ENCODE measurements at places on chromosomes 2 and 18.

- DNase-seq, result no peak
Observed at GRCh38 chr2:140657657-140658056, 1473.2 kb downstream of the LRP1B start.

DNA sequence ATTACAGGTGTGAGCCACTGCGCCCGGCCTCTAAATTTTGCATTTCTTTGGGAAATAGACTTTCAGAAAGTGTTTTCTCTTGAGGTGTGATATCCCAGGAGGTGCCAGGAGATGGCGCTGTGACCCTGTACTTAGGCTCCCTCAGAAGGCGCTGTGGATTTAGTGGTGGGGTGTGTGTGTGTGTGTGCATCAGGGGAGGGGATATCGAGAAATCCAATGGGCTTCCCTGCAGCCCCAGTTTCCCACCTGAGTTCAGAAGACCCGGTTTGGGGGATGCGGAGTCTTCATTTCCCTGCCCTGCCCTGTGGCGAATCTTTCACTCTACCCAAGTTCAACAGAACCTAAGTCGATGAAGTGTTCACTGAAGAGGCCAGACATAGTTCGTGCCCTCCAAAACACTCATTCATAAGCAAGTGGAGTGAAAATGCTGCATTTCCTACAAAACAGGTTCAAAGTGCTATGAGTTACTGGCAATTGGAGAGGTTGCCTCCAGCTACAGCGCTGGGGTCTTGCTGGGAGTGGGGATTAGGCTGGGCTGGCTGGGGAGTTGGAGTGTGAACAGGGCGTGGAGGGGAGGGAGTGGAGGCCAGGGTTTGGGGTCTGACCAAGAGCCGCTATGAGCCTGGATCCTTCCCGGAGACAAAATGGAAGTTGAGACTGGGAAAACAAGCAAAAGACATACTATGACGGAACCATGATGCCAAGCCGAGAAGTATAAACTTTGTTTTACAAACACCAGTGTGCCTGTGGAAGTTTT lies 6.5 kb upstream of the WNT6 start:
- no peak for DNase-seq

GRCh38 chr2:122236152-122236874 lies 480.9 kb downstream of the TSN start:
- DNase-seq, result no peak

DNA sequence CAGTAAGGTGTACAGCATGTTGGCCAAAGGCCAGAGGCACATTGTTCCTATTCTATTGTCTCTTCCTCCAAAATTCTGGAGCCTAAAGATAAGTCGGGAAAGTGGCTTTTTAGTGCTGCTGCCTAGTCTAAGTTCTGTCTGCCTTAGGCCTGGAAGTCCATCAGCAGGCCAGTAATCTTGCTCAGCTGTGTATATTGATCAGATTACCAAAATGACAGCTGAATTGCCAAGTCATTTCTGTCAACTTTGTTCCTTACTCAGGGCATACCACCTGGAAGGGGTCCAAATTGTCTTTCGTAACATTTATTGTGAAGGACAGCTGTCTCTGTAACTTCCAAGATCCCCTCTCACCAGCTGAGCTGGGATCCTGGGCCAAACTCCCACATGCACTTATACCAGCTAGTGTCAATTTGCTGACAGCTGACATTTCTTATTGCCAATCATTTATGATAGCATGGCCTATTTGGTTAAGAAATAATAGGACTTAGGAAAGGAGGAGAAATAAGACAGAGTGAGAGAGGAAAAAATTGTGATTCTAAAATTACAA lies 116.8 kb upstream of the FSHR start:
- no peak for DNase-seq

DNA sequence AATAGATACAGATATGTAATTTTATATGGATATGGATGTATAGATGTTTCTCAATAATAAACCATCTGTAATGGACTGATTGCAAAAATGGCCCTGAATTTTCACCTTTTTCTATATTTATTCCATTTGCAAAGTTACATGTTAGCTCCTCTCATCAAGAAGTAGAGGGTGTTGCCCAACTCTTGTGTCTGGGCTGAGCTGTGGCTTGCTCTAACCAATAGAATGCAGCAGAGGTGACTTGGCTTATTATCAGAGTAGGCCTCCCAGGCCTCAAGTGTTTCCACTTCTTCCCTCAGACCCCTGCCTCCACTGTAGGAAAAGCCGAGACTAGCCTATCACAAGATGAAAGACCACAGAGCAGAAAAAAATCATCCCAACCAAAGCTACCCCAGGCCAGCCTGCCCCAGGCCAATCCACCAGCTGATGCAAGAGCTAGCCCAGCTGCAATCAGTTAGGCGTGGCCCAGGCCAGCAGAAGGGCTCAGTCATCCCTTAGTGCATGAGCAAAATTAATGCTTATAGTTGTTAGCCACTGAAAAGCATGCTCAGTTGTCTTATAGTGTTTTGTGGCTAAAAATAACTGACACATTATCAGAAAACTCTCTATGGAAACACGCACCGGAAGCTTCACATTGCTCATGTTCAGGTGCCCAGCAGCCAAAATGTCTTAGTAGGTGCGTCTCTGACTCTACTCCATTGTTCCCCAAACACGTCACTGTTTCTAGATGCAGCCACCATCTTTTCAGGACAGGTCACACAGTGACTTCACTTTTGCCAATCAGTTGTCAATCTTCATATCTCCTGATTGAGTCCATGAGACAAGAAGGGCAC lies 464.0 kb downstream of the FBXO15 start:
- no peak for DNase-seq

- DNase-seq, result no peak
Observed at GRCh38 chr2:56334622-56335021, 150.8 kb downstream of the CCDC85A start.

DNA sequence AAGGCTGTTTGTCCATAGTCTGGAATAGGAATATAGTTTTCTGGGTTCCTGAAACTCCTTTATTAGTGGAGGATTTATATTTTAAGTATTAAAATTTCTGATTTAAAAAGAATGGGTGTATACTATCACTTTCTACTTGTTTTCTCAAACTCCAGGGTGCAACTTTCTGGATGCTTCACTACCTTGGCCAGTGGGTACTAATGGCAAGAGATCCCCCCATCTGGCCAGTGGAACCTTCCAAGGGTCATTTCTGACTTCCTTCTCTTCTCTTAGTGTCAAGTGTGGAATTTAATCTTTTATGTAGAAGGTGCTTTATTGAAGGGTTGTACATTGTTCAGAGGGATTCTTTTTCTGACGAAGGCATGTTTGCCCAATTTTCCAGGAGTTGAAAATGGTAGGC lies 86.4 kb upstream of the LPIN2 start:
- no peak for DNase-seq

GRCh38 chr2:26610504-26611335 lies 30.4 kb downstream of the CIB4 start:
- no peak for DNase-seq

- DNase-seq, result peak; percentile 16
Observed at GRCh38 chr2:127226520-127227263, 6.6 kb upstream of the CYP27C1 start.

DNA sequence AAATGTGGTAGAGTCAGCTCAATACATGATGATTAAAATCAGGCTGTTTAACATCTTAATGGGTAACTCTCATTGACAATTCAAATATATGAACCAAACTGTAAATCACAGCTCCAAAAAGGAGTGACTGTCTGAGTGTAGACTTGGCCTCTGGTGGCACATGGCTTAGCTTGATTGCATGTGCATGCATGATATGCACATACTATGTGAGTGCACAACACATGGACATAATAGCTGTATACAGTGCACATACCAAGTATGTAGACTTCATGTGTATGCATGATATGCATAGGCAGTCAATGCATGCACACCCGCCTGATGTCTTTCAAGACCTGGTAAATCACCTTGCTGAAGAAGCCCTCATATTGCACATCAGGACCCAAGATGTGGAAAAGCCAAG lies 252.0 kb upstream of the SOX11 start:
- DNase-seq, result no peak

- DNase-seq, result no peak
Observed at GRCh38 chr18:46950064-46950656, 32.8 kb downstream of the KATNAL2 start.

GRCh38 chr18:35311496-35311895 lies 21.5 kb upstream of the ZSCAN30 start:
- DNase-seq, result no peak

- no peak for DNase-seq
Observed at GRCh38 chr2:16718576-16719484, 53.2 kb upstream of the CYRIA start.

- no peak for DNase-seq
Observed at GRCh38 chr18:50560681-50561629, 1.1 kb downstream of the MAPK4 start.

DNA sequence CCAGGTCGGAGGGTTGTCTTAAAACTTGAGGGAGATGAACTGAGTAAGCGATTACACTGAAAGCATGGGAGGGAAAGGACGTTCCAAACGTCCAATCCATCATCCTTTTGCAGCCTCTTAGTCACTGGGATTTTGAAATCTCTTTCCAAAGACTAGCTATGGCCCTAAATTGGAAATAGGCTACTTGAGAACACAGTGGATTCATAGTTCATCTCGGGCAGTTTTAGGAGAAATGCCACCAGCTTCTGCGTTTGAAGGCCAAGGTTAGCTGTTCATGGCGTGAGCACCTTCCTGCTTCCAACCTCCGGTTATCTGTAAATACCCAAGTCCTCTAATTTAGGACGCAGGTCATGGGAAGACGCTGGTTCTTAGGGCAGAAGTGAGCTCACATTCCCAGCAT lies 821 bp upstream of the EML6 start:
- no peak for DNase-seq

DNA sequence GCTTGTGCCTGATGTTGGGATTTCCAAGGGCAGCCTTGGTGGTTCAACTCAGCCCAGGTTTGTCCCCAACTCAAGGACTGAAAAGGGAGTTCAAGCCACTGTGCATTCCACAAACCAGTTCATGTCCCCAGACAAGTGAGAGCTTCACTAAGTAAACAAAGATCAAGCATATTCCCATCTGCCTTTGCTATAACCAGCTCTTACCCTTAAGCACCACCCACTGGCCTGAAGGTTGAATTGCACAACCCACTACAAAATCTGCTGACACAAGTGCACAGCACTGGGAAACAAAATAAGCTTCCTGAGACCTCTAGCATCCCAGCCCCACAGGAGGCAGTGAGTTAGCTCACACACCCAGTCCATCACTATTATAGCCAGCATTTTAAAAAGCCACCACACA lies 516.7 kb downstream of the NR4A2 start:
- DNase-seq, result no peak

DNA sequence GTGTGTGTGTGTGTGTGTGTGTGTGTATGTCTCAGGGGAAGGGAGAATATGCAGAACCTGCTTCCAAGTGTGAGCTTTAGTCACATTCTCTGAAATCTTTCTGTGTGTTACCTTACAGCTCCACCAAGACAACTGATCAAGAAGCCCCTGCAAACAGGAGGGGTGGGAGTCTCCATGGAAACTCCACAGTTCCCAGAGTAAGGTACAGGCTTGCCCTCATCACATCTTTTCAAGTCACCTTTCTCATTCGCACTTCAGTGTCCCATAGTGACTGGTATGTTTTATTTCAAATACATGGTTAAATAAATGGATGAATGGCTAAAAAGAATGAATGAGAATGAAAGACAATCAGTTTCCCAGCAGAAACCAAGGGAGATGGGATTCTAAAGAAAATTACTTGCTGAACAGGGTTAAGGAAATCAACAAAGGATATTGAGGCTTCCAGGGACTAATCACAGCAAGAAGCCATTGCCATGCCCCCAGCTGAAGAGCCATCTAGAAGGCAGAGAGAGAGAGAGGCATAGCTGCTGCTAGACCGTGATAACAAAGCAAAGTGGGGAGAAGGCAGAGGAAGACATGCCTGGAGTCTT lies 987.2 kb upstream of the CELF4 start:
- no peak for DNase-seq

GRCh38 chr2:46655551-46656436 lies 176.4 kb downstream of the TMEM247 start:
- DNase-seq, result no peak

GRCh38 chr2:187939180-187939579 lies 352.5 kb upstream of the GULP1 start:
- DNase-seq, result no peak

DNA sequence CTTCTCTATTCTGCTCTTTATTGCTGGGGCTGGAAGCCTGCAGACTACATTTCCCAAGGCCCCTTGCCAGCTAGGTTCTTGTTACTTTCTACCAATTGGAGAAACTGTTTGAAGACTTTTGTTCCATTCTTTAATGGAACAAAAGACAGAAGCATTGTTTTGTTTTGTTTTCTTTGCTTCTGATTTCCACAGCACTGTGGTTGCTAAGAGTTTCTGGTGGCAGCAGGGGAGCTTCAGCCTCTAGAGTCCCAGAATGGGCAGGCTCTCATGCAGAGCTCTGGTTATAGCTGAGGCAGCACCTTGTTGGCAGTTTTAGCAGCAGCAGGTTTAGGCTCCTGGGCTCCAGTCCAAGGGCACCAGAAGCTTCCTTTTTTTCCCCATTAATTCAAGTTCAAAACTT lies 234.3 kb downstream of the ETAA1 start:
- no peak for DNase-seq
